Right atrium auricular region (tissue), 2 donors: ENCODE measurements at places on chromosomes 2 and 18. TPM values are rescaled to one million over a fixed set of nuclear protein-coding genes. Genes with fewer than 3 reads are reported as not detected.
A peak's percentile ranks its signal among the peaks of the same experiment; 100 is the strongest.

SCYGR5 gene
- total RNA-seq: not detected

HOXD1 gene
- total RNA-seq: not detected

ACVR1C gene
- 1.1 TPM for total RNA-seq

SGPP2 gene
- 2.1 TPM for total RNA-seq

MSTN gene
- total RNA-seq: 0.19 TPM

HJURP gene
- 0.37 TPM for total RNA-seq

ATOH8 gene
- total RNA-seq: 35.1 TPM

GKN2 gene
- not detected for total RNA-seq

DNA sequence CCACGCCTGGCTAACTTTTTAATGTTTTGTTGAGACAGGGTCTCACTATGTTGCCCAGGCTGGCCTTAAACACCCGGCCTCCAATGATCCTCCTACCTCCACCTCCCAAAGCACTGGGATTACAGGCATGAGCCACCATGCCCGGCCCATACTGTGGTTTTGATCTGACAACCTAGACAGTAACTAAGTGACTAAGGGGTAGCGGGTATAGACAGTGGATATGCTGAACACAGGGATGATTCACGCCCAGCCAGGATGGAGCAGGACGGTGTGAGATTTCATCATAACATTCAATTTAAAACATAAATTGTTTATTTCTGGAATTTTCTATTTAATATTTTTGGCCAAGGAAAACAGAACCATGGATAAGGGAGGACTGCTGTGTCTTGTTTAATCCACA is 36.0 kb upstream of the YPEL5 start:
- no peak overlapping the region for H3K27ac ChIP-seq
- no peaks in the 10 kb centered on the region for H3K36me3 ChIP-seq
- no peaks in the 10 kb centered on the region for H3K4me1 ChIP-seq
- no peaks in the 10 kb centered on the region for H3K27me3 ChIP-seq
- no peak overlapping the region for H3K4me3 ChIP-seq
- DNase-seq: no peak

DNA sequence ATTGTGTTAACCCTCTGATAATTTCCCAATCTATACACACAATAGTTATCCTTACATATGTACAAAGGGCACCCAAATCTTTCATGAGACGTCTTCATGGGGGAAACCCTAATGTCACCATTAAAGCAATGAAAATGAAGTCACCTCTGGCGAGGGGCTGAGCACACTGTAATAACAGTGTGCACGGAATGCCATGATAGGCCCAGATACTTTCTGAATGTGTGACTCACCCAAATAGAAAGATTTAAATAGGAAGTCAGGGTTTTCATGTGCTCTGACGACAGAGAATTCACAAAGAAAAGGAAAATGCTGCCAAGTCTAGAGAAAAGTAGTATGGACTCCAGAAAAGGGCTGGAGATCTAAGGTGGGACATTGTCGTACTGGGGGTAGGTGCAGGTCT is 128.3 kb downstream of the SATB2 start:
- DNase-seq: no peak
- H3K4me3 ChIP-seq: no peak overlapping the region
- H3K4me1 ChIP-seq: no peaks in the 10 kb centered on the region
- H3K27ac ChIP-seq: no peak overlapping the region
- H3K27me3 ChIP-seq: no peaks in the 10 kb centered on the region

- peak overlapping the region; percentile 97 for H3K4me3 ChIP-seq
- no peak for DNase-seq
- no peaks in the 10 kb centered on the region for H3K27me3 ChIP-seq
- peaks cover 54% of the 10 kb centered on the region for H3K4me1 ChIP-seq
- H3K27ac ChIP-seq: peak overlapping the region; percentile 86
These were observed 725 bp downstream of the SLC66A2 start for GRCh38 chr18:79950515-79951341.

DNA sequence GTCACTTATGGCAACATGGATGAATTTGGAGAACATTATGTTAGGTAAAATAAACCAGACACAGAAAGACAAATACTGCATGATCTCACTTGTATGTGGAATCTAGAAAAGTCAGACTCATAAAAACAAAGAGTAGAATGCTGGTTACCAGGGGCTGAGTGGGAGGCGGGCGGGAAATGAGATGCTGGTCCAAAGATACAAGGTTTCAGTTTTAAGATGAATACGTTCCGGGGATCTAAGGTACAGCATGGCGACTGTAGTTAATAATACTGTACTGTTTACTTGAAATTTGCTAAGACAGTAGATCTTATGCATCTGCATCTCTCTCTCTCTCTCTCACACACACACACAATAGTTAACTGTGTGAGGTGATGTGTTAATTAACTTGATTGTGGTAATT is 14.2 kb downstream of the FAM110C start:
- H3K27ac ChIP-seq: no peak overlapping the region
- H3K4me1 ChIP-seq: no peaks in the 10 kb centered on the region
- no peak for DNase-seq
- no peaks in the 10 kb centered on the region for H3K36me3 ChIP-seq

GRCh38 chr18:70291295-70291574 is 2.4 kb downstream of the SOCS6 start:
- H3K4me3 ChIP-seq: no peak overlapping the region
- H3K36me3 ChIP-seq: no peaks in the 10 kb centered on the region
- H3K27me3 ChIP-seq: no peaks in the 10 kb centered on the region
- no peaks in the 10 kb centered on the region for H3K4me1 ChIP-seq
- DNase-seq: no peak

GRCh38 chr18:47873625-47874024 is 56.8 kb downstream of the SMAD2 start:
- peaks cover 4% of the 10 kb centered on the region for H3K36me3 ChIP-seq
- H3K4me3 ChIP-seq: no peak overlapping the region
- no peaks in the 10 kb centered on the region for H3K27me3 ChIP-seq
- DNase-seq: no peak
- no peak overlapping the region for H3K27ac ChIP-seq

DNA sequence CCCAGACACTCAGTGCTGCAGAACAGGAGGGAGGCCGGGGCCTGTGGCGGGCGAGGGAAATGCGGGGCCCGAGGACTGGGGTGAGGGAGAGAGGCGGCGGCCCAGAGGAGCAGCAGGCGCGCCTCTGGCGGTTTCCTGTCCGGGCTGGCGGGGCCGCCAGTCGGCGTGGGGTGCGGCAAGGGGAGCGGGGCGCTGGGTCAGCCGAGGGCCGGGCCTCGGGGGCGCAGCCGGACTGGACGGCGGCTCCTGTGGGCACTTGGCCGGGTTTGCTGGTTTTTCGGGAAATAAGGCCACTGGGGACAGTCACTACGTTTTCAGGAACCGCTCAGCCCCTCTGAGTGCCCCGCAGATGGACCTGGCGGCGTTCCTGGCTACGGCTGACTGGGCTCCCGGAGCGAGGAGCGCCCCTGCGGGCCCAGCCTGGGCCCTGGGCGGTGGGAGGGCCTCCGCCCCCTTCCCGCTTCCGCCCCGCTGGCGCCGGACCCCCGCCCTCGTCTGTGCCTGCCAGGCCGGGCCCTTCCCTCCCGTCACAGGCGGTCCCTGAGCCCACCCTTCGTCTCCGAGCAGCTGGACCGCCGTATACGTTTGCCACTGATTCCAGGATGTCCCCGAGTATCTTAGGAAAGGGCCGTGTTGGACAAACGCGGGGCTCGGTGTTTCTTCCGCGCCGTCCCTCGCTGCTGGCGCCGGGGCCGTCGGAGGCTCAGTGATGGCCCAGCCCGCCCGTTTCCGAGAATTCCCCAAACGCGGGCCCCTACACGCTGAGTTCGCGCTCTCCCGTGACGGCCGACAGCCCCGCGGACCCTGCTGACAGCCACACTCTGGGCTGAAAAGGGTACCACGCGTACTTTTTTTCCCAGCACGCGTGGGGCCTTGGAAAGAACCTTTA is 84.6 kb downstream of the FAM210A start:
- peak overlapping the region; percentile 76 for H3K27ac ChIP-seq
- no peak for DNase-seq
- H3K36me3 ChIP-seq: peaks cover 11% of the 10 kb centered on the region
- no peaks in the 10 kb centered on the region for H3K27me3 ChIP-seq
- H3K4me1 ChIP-seq: peaks cover 42% of the 10 kb centered on the region

- no peaks in the 10 kb centered on the region for H3K27me3 ChIP-seq
- H3K4me1 ChIP-seq: no peaks in the 10 kb centered on the region
These were observed 6.4 kb upstream of the SMAD7 start for GRCh38 chr18:48957136-48957535.

- no peaks in the 10 kb centered on the region for H3K27me3 ChIP-seq
- H3K4me3 ChIP-seq: no peak overlapping the region
- H3K4me1 ChIP-seq: peaks cover 30% of the 10 kb centered on the region
- H3K27ac ChIP-seq: no peak overlapping the region
- DNase-seq: no peak
These were observed 31.5 kb downstream of the CTIF start for GRCh38 chr18:48570313-48570712.

GRCh38 chr2:143152637-143153036 is 23.4 kb downstream of the ARHGAP15 start:
- no peaks in the 10 kb centered on the region for H3K4me1 ChIP-seq
- H3K27me3 ChIP-seq: no peaks in the 10 kb centered on the region
- no peak overlapping the region for H3K27ac ChIP-seq

GRCh38 chr2:72994991-72995380 is 76.5 kb downstream of the SFXN5 start:
- H3K36me3 ChIP-seq: peaks cover 6% of the 10 kb centered on the region
- no peak for DNase-seq
- H3K27me3 ChIP-seq: no peaks in the 10 kb centered on the region
- no peak overlapping the region for H3K4me3 ChIP-seq
- peaks cover 7% of the 10 kb centered on the region for H3K4me1 ChIP-seq

- no peaks in the 10 kb centered on the region for H3K4me1 ChIP-seq
- H3K4me3 ChIP-seq: no peak overlapping the region
- peaks cover 23% of the 10 kb centered on the region for H3K36me3 ChIP-seq
These were observed 25.9 kb downstream of the ENOSF1 start for GRCh38 chr18:686339-687111.

- H3K27ac ChIP-seq: no peak overlapping the region
- no peaks in the 10 kb centered on the region for H3K36me3 ChIP-seq
- DNase-seq: no peak
- no peaks in the 10 kb centered on the region for H3K4me1 ChIP-seq
- H3K27me3 ChIP-seq: no peaks in the 10 kb centered on the region
- H3K4me3 ChIP-seq: no peak overlapping the region
These were observed 603.6 kb upstream of the SALL3 start for GRCh38 chr18:78376046-78376445.

GRCh38 chr18:73752965-73753364 is 394.7 kb downstream of the FBXO15 start:
- no peak overlapping the region for H3K27ac ChIP-seq
- no peaks in the 10 kb centered on the region for H3K4me1 ChIP-seq
- H3K4me3 ChIP-seq: no peak overlapping the region
- no peaks in the 10 kb centered on the region for H3K27me3 ChIP-seq

DNA sequence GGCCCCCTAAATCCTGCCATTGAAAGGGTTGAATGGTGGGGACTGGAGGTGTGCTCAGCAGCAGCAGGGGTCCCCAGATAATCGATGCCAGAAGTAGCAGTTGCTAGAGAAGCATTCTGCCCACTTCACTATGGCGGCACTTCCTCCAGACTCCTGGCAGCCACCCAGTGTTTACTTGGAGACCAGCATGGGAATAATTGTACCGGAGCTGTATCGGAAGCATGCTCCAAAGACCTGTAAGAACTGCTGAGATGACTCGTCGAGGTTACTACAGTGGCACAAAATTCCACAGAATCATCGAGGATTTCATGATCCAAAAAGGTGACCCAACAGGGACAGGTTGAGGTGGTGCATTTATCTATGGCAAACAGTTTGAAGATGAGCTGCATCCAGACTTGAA is 11.0 kb upstream of the GAREM2 start:
- H3K4me3 ChIP-seq: no peak overlapping the region
- no peak overlapping the region for H3K27ac ChIP-seq
- H3K27me3 ChIP-seq: no peaks in the 10 kb centered on the region
- DNase-seq: no peak
- H3K36me3 ChIP-seq: no peaks in the 10 kb centered on the region

GRCh38 chr2:207258263-207258991 is 92.7 kb upstream of the KLF7 start:
- peaks cover 52% of the 10 kb centered on the region for H3K4me1 ChIP-seq
- H3K4me3 ChIP-seq: no peak overlapping the region
- H3K27me3 ChIP-seq: no peaks in the 10 kb centered on the region
- no peaks in the 10 kb centered on the region for H3K36me3 ChIP-seq

- no peak overlapping the region for H3K27ac ChIP-seq
- no peaks in the 10 kb centered on the region for H3K27me3 ChIP-seq
- DNase-seq: no peak
- no peaks in the 10 kb centered on the region for H3K4me1 ChIP-seq
- H3K4me3 ChIP-seq: no peak overlapping the region
These were observed 748.7 kb downstream of the RNF144A start for GRCh38 chr2:7665880-7666279.

DNA sequence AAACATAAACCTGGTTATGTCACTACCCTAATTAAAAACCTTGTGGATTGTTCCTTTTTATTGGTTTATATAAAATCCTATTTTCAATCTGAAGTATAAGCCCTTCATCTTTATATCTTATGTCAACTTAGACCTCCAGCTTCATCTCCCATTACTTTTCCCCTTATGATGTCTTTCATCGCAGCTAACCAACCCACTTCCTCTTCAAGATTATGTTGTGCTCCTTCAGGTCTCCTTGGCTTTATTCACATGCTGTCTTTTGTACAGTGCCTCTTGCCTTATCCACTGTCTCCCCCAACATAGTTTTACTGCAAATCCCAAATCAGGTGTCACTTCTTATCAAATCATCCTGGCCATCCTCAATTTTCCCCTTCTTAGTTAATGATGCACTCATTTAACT is 25.9 kb downstream of the MBD5 start:
- DNase-seq: no peak
- H3K4me3 ChIP-seq: no peak overlapping the region
- no peak overlapping the region for H3K27ac ChIP-seq
- H3K36me3 ChIP-seq: no peaks in the 10 kb centered on the region
- no peaks in the 10 kb centered on the region for H3K27me3 ChIP-seq

- no peaks in the 10 kb centered on the region for H3K27me3 ChIP-seq
- peak overlapping the region; percentile 86 for H3K27ac ChIP-seq
- H3K4me1 ChIP-seq: no peaks in the 10 kb centered on the region
- H3K4me3 ChIP-seq: peak overlapping the region; percentile 82
- no peaks in the 10 kb centered on the region for H3K36me3 ChIP-seq
These were observed 905 bp upstream of the NUP35 start for GRCh38 chr2:183123117-183123958.
